ENCODE measurements at places on chromosomes 4 and X.

DNA sequence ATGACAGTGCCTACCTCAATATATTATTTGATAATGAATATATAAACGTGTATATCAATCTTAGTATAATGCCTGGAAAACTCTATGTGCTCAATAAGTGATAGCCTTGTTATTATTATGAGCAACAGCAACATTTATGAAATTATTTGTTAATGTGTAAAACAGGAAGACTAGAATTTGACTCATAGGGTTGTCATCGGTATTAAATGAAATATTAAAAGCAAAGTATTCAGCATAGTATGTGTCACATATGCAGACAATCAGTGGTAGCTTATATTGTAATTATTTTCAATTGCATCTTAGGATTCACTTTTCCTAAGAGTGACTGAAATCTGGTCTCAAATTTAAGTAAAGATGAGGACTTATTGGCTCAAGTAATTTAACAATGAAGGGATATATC, 24.6 kb downstream of the SPANXD start:
- no peak for DNase-seq

DNA sequence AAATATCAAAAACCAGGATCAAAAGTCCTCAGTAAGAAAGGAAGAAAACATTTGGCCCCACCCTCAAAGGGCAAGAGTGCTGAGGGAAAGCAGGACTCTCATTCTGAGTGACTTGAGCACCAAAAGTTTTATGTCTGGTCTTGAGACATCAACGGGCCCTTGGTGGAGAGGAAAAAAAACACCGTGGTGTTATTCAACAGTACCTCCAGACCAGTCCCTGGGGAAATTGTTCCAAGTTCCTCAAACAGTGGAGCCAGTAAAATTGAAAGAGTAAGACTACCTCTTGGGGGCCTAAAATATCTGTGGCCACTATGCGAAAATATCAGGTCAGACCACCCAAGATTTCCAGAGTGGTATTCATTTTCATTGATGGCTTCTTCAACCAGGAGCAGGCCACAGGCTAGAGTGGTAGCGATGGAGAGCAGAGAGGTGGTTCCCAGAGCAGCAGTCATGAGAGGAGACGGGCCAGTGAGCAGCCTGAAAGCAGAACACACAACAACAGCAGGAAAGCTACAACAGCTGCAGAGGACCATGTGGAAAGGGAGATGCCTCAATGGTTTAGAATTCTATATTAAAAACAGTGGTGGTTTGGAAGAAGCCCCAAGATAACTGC, 63.7 kb upstream of the RPL34 start:
- no peak for DNase-seq

GRCh38 chrX:118596390-118596789, 100.8 kb downstream of the DOCK11 start:
- no peak for DNase-seq

- no peak for DNase-seq
Observed at GRCh38 chr4:80587871-80588385, 252.4 kb downstream of the CFAP299 start.

- no peak for DNase-seq
Observed at GRCh38 chr4:10873809-10874208, 189.2 kb upstream of the CLNK start.

DNA sequence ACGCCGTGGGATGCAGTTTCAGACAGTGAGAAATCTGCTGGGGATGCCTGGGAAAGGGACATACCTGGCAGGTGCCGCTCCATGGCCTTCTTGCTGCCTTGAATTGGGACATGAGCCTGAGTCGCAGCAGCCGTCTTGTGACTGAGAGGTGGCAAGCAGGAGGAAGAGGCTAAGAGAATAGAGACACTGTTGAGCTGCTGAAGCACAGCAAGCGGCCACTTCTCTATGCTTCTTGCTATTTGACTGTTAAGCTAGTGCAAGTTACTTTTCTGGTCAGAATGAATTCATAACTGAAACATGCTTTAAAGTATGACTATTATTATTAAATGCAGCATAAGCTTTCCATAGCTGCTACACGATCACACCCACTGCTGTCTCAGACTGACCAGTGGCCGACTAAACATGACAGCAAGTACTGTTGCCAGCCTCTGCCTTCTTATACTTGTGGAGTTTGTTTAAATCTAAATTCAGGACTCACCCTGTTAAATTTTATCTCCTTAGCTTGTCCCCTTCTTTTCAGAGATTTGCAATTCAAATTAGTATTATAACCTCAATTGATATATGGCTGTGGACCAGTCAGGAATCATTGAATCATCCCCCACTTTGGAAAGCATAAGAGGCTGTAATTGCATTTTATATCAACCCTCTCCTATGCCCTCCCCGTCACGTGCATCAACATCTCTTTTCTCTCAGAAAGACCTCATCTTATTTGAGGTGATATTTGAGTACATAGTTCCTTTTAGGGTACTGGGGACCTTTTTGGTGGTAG, 24.8 kb upstream of the ACSL1 start:
- no peak for DNase-seq

DNA sequence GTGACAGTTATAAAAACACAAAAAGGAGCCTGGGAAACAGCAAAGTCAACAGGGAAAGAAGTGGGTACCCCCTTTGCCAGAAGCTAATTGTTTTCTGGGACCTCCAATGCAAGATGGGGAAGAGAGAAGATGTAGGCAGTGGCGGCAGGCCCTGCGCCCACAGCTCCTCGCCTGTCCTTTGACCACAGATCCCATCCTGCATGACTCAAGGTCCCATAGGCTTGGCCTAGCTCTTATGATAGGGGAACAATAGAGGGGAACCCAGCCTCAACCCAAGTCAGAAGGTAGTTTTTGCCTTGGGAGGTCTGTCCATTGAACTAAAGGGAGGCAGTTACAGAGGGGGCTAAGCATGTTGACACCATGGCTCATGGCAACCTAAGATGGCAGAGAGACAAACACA, 14.2 kb downstream of the ZMYM3 start:
- no peak for DNase-seq

- no peak for DNase-seq
Observed at GRCh38 chr4:176229645-176230044, 34.3 kb upstream of the SPATA4 start.

- DNase-seq, result no peak
Observed at GRCh38 chrX:138982365-138982764, 270.8 kb upstream of the FGF13 start.

DNA sequence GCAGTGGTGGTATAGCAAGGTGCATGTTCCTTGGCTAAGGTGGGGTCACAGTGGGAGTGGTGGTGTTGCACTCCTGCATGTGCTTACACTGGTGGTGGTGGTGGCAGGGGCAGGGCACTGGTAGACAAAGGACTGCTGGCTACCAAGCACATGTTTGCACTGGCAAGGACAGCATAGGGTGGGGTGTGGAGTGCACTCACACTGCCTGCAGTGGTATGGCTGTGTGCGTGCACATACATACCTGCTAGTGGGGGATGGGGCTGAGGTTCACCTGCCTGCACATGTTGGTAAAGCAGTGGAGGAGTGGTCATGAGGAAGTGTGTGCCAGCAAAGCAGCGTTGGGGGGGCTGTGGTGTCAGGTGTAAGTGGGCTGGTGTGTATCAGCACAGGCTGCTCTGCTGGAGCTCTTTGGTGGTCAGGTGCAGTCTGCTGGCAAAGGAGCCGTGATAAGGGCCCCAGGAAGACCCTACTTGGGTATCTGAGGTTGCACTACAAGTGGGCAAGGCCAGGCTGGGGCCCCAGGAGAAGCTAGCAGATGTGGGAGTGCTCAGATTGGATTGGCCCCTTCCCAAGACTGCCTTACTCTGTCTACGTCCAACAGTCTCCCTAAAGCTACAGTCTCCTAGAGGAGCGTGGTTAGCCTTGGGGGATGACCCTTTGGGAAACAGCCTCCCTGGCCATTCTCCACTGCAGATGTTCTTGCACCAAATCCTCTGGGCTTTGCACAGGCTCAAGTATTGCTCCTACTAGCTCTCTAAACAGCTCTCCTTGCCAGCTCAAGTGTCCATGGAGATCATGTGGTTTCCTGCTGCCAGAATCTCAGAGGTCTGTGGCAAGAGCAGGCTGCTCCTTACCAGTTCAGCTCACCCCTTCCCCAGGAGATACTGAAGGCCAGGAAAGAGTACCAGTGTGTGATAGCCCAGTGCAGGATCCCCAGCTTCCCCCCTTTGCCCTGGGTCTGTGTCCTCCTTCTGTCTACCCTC, 486.3 kb upstream of the PABPC4L start:
- DNase-seq, result no peak

Data from stimulated activated CD4-positive, alpha-beta T cell treated with anti-CD3 and anti-CD28 coated beads, Interleukin-1b, Interleukin-23, amount 100 ng/mL, for 1 hour (primary cell).